Cerebellar cortex (tissue), 1 donor: ENCODE measurements at places on chromosomes 13 and 19.

- DNase-seq, result peak; percentile 64
These were observed 1.2 kb downstream of the SLC7A1 start for GRCh38 chr13:29594303-29594709.

DNA sequence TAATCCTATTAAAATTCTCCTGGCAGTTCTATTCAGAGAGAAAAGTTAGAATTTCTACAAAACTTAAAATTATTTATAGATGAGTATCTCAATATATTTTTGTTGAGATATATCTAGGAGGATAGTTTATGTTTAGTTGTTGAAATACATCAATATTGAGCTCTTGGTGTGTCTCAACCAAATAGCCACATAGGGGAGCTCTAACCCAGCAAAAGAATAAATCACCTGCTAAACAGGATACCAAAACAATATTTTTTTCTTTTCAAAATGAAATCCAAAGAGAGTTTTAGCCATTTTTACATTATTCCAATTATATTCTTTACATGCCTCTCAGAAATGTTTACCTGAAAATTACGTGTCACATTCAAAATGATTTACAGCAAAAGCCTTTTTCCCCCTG is 954.7 kb downstream of the SLITRK6 start:
- peak; percentile 11 for DNase-seq

DNA sequence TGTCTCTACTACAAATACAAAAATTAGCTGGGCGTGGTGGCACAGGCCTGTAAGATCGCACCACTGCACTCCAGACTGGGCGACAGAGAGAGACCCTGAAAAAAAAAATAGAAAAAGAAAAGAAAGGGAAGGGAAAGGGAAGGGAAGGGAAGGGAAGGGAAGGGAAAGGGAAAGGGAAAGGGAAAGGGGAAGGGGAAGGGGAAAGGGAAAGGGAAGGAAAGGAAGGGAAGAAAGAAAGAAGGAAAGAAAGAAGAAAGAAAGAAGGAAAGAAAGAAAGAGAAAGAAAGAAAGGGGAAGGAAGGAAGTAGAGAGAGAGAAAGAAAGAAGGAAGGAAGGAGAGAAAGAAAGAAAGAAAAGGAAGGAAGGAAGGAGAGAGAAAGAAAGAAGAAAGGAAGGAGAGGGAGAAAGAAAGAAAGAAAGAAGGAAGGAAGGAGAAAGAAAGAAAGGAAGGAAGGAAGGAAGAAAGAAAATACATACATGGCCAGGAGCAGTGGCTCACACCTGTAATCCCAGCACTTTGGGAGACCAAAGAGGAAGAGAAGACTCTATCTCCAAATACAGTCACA is 8.1 kb upstream of the SYDE1 start:
- no peak for DNase-seq

- no peak for DNase-seq
These were observed 72.3 kb downstream of the C1QTNF9 start for GRCh38 chr13:24381541-24382265.

GRCh38 chr13:44778761-44779484 is 202.8 kb upstream of the TSC22D1 start:
- no peak for DNase-seq

DNA sequence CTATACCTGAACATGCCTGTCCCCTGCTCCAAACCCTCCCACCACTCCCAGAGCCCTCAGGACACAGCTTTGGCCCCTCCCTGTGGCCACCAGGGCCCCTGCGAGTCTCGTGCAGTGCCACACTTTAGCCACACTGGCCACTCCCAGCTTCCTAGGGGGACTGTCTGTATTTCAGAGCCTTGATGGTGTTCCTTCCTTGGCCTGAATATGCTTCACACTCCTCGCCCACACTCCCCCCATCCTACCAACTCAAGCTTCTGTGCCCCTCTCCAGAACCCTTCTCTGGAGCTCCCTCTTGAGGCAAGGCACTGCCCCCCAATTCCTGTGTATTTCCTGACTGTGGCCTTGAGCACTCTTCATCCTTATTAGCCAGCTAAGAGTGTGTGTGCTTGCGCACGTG is 80.2 kb downstream of the DPF1 start:
- DNase-seq, result no peak

DNA sequence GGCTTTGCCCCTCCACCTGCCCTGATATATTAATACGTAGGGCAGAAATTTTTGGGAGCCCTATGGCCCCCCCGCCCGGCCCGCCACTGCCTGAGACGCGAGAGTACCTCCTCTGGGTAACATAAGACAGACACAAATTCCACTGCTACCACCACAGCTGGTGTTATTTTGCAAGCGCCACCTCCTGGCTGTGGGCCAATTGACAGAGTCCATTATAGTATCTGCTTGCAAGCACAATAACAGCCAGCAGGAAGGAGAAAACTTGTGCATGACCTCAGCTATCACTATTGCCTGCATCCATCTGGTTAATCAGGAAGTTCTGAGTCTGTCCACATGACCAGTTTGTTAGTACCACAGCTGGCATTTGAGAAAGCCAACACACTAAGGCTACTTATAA is 25.3 kb upstream of the OR10H2 start:
- peak; percentile 5 for DNase-seq

DNA sequence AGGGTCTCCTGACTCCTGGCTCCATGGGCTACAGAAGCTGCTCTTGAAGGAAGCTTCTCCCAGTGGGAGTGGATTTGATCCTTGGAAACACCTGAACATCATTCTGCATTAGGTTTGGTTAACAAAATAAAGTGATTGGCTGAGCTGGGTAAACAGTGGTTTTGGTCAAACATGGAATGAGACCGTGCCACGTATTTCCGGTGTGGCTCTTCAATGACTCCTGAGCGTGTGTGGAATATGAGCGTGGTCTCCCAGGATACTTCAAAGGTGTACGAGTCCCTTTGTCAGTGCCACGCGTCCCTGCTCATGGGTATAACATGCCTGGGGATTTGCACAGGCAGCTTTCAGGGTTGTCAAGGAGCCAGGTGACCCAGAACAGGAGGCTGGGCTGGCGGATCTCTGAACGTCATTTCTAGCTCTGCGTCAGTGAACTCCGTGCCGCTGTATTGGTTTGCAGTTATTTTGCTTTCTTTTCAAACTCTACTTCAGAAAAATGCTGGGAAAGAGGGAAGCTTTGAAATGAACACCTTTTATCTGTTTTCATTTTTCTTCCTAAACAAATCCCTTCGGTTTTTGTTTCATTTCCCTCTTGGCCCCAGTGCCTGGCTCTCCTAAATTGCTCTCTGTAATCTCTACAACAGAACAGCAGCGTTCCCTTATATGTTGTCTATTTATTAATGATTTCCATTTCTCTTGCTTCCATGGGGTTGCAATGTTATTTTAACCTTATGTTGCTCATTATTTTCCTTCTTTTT is 26.3 kb upstream of the GJB6 start:
- DNase-seq, result no peak

DNA sequence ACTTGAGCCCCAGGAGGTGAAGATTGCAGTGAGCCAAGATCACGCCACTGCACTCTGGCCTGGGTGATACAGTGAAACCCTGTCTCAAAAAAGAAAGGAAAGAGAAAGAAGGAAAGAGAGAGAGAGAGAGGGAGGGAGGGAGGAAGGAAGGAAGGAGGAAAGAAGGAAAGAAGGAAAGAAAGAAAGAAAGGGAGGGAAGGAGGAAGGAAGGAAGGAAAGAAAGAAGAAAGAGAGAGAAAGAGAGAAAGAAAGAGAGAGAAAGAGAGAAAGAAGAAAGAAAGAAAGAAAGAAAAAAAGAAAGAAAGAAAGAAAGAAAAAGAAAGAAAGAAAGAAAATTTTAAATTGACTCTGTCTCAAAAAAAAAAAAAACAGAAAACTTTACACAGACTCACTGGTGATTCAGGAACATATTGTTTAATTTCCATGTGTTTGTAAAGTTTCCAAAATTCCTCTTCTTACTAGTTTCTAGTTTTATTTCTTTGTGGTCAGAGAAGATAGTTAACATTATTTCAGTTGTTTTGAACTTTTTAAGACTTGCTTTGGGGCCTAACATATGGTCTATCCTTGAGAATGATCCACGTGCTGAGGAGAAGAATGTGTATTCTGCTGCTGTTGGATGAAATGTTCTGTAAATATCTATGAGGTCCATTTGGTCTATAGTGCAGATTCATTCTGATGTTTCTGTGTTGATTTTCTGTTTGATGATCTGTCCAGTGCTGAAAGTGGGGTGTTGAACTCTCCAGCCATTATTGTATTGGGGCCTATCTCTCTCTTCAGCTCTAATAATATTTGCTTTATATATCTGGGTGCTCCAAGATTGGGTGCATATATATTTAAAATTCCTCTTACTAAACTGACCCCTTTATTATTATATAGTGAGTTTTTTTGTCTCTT is 204.4 kb upstream of the SERP2 start:
- DNase-seq, result no peak

DNA sequence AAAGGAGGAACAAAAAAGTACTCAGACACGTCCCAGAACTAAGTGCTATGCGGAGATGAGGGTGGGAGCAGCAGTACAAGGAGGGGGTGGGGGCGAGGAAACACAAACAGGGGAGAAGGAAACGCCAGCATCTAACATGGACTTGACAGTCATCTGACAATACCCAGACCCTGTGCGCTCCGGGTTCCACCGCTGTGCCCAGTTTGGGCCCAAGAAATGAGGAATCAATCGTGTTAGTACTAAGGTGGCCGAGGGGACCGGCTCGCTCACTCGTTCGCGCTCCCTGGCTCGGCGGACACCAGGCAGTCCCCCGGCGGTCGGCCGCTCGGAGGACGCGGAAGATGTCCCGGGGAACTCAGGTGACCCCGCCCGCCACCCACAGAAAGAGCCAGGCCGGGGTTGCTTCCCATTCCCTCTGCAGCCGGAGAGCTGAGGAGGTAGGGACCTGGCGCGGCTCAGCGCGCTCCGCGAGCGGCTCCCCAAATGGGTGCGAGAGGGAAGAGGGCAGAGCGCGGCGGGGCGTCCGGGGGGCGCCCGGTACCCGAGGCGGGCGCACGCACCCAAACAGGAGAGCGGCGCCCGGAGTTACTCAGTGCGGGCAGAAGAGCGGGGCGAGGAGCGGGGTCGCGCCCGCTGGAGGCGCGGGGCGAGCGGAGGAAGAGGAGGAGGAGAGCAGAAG is 616 bp downstream of the TSHZ3 start:
- DNase-seq, result no peak

GRCh38 chr19:1858412-1859081 is 4.8 kb downstream of the KLF16 start:
- no peak for DNase-seq

DNA sequence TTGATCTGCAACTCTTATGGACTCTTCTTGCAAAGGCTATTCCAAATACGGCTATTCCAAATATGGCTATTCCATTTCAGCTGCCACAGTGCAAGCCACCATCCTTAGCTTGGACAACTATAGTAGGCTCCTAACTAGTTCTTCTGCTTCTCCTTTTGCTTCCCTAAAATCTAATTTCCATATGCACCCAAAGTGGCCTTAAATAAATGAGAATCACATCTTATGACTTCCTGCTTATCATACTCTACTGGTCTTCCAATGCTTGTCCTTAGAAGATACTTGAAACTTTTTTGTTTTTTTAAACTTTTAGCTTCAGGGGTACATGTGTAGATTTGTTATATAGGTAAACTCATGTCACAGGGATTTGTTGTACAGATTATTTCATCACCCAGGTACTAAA is 4.9 kb downstream of the UCHL3 start:
- no peak for DNase-seq

- DNase-seq, result no peak
These were observed 235.2 kb downstream of the SLITRK5 start for GRCh38 chr13:87906411-87906810.

- no peak for DNase-seq
These were observed 53.3 kb downstream of the RNF6 start for GRCh38 chr13:26168835-26169234.

- peak; percentile 95 for DNase-seq
These were observed at the start of gene ZNF616 for GRCh38 chr19:52139252-52140031. TSS of gene ZNF616 (minus strand) at chr19:52139938. CDS start at chr19:52130512, 9,426 bp downstream.

GRCh38 chr19:17812099-17812498 is 9.2 kb downstream of the INSL3 start:
- DNase-seq, result no peak

DNA sequence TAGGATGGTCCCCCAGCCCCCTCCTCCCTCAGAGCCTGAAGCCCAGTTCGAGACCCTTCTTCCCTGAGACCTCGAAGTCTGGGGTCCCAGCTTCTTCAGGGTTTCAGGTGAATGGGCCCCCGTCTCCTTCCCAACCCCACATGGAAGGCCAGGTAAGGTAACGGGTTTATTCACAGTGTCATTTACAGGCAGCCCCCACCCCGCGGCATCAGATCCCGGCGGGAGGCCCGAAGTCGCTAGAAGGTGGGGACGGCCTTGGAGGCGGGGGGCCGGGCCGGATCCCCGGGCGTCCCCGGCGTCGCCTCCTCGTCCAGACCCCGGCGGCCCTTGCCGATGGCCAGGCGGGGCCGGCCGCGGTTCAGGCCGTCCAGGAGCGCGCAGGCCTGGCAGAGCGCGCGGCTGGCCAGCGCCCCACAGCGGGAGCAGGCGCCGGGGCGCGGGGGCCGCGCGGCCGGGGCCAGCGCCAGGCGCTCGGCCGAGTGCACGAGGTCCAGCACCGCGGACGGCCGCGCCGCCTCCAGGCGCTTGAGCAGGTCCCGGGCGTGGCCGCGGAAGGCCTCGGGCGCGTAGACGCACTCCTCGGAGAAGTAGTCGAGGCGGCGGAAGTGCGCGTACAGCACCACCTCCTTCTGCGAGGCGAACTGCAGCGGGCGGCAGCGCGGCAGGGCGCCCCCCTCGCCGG is 9.7 kb downstream of the CTU1 start:
- DNase-seq, result no peak

DNA sequence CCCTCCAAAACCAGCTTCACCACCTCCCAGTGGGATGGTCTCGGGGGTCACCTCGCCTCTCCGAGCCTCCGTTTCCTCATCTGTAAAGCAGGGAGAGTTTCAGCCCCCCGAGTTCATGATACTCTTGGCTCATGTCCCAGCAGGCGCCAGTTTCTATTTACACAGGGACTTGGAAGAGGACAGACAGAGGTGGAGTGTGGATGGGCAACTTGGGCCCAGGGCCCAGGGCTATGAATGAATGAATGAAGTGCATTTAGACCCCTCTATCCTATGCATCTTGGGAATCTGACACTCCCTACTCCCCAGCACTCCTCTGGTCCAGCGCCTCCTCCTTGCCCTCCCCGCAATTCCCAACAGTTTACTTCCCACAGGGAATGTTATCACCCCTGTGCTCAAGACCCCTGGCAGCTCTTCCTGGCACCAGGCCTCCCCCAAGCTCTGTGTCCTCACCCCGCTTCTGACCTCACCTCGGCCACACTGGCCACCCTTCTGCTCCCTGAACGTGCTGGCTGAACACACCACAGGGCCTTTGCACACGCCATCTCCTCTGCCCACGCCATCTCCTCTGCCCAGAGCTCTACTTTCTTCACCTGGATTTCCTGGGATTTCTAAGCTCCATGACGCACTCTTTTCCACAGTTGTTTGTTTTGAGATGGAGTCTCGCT is 4.9 kb upstream of the C2CD4C start:
- no peak for DNase-seq
